Activated T-cell treated with anti-CD3 and anti-CD28 coated beads for 48 hours (primary cell): ENCODE measurements at places on chromosomes 3 and 15.

- no peak for DNase-seq
Measured at GRCh38 chr3:148466980-148467740, 230.5 kb upstream of the AGTR1 start.

- no peak for DNase-seq
Measured at GRCh38 chr3:197561926-197562325, 6.2 kb upstream of the BDH1 start.

GRCh38 chr3:60169755-60170154 is 1081.5 kb downstream of the FHIT start:
- no peak for DNase-seq

DNA sequence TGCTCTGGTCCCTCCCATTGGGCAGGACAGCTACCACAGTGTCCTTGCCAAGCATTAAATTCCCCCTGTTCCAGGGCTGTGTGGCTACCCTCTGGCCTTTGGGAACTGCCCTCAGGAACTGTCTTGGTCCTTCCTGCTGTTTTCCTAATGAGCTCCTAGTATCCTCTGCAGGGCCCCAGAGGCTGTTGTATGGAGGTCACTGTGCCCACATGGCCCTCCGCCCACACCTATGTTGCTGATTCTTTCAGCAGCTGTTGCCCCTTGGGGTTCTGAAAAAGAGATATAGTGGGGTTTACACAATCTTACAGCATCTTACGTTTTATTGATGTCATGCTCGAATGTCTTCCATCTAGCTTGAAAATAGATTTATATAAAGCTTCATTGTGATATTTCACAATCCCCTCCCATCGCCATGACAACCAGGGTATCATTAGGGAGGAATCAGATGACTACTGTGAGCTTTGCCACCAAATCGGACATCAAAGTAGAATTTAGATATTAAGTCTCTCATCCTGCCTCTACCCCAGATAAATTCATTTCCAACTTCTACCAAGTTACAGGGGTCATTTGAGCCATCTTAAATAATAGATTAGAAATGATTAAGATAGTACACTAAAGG is 97.1 kb upstream of the NR2E3 start:
- no peak for DNase-seq

GRCh38 chr3:108067768-108068167 is 23.1 kb downstream of the CD47 start:
- DNase-seq, result no peak

DNA sequence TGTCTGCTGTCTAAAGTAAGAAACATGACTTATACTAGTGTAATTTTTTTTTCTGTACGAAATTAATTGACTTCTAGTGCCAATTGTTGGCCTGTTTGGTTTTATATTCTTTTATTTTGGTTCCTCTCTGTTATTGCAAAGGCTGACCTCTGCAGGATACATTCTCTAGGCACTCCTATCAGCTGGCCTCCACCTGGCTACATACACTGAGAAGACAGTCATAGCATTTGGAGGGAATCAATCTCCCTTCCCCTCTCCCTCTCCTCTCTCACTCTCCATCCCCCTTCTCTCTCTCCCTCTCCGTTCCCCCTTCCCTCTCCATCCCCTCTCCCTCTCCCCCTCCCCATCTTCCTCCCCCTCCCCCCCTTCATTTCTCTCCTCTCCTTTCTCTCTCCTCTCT is 116.7 kb downstream of the MCTP2 start:
- no peak for DNase-seq

- no peak for DNase-seq
Measured at GRCh38 chr15:65738649-65739048, 53.4 kb downstream of the DENND4A start.

DNA sequence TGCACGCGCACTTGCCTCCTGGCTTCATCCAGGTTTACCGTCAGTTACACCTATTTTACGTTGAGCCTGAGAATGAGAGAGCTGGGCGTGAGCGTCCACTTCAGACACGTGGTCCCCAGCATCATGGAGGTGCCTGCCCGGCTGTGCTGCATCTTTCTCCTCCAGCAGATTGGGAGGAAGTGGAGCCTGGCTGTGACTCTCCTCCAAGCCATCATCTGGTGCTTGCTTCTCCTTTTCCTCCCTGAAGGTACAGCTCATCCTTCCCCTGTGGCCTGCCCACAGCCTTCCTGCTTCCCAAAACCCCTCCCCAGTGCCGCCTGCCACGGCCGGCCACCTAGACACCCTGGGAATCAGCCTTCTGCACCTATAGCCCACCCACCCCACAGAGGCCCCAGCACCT is 31.6 kb downstream of the SLC22A14 start:
- DNase-seq, result no peak

DNA sequence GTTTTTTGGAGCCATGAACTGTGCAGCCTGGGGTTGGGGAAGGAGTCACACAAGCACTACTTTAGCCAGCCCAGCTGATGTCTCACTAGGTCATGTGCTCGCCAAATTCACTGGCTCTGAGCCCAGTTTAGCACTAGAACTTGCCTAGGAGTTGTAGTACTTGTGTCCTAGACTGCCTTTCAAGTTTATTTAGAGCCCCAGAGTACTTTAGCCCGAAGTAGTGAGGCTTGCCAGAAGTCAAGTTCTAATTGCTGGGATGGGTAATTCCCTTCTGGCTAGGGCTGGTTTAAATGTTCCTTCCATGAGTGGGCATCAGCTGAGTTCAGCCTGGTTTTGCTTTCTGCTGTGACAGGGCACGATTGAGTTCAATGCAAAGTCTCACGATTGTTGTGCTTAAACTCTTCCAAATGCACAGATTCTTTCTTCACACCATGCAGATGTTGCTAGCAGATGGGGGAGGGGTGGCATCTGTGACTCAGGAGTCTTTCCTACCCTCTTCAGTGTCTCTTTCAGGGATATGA is 228.2 kb upstream of the ZPLD1 start:
- DNase-seq, result no peak

DNA sequence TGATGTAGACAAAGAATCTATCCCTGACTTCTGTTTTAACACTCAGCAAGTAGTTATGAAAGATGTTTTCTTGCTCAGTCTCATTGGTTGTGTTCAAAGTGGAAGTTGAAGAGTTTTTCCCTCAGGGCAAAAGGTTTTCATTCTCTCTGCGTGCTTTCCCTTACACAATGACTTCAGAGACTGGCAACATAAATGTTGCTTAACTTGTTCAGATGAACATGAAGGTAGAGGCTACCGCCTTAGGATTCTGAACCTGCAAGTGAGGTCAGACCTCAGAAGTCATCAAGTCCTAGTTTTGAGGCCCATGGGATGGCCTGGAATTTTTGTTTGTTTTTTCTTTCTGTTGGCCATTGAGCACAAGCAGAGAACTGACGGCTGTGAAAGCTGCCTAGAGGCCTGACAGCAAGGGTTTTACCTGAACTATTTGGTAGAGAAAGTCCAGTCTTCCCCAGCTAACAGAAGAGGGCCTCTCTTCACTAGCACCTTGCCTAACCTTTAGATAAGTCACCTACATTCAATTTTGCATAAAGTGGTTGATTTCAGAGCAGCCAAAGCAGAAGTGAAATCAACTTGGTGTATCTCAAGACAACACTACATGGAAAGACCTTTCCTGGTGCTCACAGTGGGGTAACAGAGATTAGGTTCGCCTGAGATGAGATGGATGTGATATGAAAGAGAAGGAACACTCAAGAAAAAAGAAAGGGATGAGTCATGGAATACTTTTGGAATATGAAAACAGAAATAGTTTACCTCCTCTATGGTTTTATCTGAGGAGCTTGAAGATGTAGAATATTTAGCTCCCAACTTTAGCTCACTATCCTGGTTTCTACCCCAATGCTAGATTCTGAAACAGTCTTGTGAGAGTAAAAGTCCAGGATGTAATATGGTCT is 53.6 kb upstream of the AP4E1 start:
- DNase-seq, result no peak

GRCh38 chr3:132749786-132750185 is 27.6 kb upstream of the NPHP3 start:
- no peak for DNase-seq

GRCh38 chr3:179146911-179147513 is 1.1 kb upstream of the PIK3CA start:
- DNase-seq, result no peak

- DNase-seq, result no peak
Measured at GRCh38 chr3:148840451-148840850, 12.8 kb downstream of the CPB1 start.

GRCh38 chr3:10780243-10780642 is 35.8 kb upstream of the SLC6A11 start:
- DNase-seq, result no peak

DNA sequence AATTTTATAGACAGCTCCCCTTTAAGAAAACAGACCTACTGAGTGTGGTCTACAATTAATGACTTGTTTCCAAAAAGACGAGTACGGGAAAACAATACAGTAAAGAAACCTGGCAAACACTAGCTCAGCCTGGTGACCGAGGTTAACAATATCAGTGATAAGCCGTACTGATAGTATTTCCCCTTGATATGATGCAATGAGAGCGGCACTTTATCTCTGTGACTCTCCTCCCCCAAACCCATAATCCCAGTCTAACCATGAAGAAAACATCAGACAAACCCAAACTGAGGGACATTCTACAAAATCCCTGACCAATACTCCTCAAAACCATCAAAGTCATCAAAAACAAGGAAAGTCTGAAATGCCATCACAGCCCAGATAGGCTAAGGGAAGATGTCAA is 8.2 kb downstream of the DENND4A start:
- no peak for DNase-seq

DNA sequence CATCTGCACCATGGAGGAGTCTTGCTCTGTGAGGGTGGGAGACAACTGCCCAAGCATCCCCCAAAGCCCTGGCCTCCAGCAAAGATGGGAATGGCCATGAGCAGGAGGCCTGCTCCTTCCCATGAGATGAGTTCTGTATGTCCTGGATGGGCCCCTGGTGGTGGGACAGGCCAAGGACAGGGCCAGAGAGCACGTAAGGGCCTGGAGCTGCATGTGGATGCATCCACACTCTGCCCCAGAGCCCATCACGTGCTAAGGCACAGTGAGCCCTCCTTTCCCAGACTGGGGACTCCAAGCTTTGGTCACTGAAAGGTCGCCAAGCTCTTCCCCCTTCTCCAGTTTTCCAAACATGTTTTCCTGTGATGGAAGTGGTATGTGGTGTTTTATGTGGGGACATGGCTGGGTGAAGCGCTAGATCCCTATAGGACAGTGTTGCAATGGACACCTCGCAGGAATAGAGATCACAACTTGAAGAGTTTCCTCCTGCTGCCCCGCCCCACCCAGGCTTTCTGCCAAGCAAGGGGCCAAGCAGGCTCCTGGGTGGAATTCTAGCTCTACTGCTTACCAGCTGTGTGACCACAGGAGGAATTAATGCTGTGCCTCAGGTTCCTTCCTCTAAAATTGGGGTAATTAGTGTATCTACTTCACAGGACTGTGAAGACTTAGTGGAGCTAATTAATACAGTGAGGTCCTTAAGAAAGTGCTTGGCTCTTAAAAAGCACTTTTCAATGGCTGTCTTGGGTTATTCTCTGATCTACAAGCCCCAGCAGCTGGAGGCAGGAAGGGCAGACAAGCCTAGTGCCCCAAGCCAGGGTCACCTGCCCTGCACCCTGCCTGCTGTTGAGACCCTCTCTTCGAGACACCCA is 106.4 kb upstream of the RPL32 start:
- DNase-seq, result no peak

DNA sequence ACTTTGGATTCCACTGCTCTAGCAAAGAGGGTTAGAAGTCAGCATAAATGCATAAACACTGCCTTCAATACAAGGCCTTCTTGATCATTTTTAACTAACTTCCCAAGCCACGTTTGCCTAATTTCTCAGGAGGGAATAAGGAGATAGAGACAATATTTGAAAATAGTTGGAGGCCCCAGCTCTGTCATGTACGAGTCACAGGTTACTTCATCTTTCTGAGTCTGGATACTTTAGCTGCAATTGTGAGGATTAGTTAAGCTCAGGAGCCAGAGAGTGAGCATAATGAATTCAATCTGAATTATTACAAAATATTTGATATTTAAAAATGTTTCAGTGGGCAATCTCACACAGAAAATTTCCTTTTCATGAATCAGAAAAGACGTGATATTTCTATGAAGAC is 298.9 kb downstream of the SHOX2 start:
- DNase-seq, result no peak

DNA sequence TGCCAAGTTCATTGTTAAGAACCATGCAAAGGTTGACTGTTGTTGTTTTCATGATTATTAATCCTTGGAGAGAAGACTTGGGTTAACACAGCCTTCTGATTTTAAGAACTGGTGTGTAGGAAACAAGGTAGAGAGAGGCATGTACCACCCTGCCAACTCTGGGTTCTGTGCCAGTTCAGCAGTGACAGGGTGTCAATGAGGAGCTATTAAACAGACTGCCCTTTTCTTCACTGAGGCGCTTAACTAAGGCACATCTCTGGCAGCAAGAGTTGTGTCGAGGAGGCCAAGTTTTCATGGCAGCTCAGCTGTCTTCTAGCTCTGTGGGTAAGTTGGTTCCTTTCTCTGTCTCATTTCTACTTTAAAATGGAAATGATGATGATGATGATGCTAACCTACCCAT is 117.6 kb downstream of the FEZF2 start:
- DNase-seq, result no peak

- DNase-seq, result no peak
Measured at GRCh38 chr3:195897081-195897852, 11.1 kb downstream of the TNK2 start.

DNA sequence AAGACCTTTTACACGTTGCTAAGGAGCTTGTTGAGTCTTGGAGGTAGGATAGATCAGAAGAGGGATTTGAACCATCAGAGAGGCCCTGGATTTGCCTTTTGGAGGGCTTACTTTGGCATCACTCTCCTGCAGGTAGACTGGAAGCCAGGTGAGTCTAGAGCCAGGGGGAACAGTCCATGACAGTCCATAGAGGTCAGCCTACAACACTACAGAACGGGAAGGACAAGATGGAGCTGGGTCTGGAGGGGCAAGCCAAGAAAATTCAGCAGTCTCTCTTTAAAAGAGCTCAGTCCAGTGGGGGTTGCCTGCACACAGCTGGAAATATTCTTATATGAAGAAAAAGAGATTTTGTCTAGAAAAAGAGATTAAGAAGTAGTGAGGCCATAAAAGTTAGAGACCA is 60.7 kb downstream of the HHLA2 start:
- DNase-seq, result no peak

GRCh38 chr3:109923431-109923830 is 586.1 kb upstream of the DPPA4 start:
- no peak for DNase-seq

- DNase-seq, result no peak
Measured at GRCh38 chr3:128967748-128968355, 26.0 kb downstream of the CFAP92 start.

DNA sequence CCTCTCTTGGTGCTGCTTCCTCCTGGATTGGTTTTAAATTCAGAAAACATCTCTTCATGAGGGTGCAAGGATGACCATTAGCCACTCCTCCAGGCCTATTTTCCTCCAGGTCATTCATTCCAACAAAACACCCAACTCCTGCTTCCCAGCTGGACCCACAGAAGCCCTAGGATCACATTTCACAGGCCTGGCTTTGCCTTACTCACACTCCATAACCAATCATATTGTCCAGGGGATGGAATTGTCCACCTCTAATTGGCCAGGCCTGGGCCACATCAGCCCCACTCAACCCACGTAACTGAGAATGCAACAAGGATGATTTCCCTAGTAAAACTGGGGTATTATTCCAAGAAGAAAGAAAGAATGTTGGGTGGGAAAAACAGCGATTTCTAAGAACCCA is 616.7 kb upstream of the SUCLG2 start:
- DNase-seq, result no peak

GRCh38 chr3:185401319-185401955 is 38.5 kb downstream of the MAP3K13 start:
- no peak for DNase-seq
